ENCODE measurements at places on chromosomes 1 and 21.

DNA sequence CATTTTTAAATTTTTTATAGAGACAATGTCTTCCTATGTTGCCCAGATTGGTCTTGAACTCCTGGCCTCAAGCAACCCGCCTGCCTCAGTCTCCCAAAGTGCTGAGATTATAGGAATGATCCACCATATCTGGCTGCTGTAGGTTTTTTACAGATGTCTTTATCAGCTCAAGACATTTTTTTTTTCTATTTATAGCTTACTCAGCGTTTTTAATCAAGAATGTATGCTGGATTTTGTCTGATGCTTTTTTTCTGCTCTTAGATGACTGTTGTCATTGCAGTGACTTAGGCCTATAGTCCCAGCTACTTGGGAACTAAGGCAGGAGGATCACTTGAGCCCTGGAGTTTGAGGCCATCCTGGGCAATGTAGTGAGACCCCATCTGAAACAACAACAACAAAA is 72.5 kb downstream of the POFUT2 start:
- no peak for ATAC-seq

- ATAC-seq: no peak
Observed at GRCh38 chr21:45516071-45516670, 26.1 kb downstream of the SLC19A1 start.

DNA sequence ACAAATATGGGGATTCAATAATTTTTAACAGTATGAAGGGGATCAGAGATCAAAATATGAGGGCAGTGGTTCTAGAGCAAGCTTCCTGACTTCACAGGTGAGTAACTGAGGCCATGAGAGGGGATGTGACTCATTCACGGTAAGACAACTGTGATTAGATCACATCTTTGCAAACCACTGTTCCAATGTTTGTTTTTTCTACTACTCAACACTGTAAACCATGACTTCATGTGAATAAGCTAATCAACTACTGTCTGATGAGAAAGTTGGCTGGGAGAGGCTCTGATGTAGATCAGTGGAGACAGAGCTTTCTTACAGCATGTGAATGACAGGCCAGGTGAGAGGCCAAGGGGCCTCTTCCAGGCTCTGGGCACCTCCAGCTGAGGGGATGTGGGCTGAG is 84.7 kb downstream of the BRINP2 start:
- ATAC-seq: no peak

GRCh38 chr1:3577711-3578432 is 33.4 kb downstream of the MEGF6 start:
- ATAC-seq: peak; percentile 61

GRCh38 chr21:27633631-27634030 is 666.7 kb upstream of the ADAMTS5 start:
- ATAC-seq: no peak

GRCh38 chr1:30410153-30410851 is 313.1 kb downstream of the MATN1 start:
- no peak for ATAC-seq

- no peak for ATAC-seq
Observed at GRCh38 chr21:38768471-38769063, 37.2 kb upstream of the ETS2 start.

GRCh38 chr1:101235216-101235695 is 1.6 kb upstream of the S1PR1 start:
- ATAC-seq: no peak

DNA sequence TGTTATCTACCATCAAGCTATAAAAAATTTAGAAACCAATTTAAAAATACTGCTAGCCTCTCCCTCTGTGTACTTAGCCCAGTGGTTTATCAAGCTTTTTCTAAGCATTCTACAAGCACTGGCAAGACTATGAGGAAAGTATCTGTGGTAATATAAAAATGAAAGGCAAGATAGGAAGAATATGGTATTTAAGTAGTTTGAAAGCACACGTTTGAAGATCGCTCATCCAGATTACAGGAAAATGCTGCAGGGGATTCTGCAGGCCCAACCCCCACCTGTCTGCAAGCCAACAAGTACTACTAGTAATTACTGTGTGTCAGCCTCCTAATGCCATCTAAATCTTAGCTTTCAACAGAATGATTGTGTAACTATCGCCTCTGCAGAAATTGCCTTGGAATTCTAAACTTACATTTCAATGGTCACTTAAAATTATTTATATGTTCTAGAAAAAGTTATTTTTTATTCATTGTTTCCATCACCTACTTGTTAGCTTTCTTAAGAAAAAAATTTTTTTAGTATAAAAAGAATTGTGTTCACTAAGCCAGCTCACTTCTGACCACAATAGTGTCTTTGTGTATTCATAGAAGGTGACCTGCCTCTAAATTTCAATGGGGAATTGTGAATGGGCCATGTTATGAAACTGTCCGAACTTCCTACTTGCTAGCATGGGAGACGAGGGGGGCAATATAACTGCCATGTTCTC is 8.5 kb downstream of the ERRFI1 start:
- ATAC-seq: no peak

All from stimulated activated memory B cell treated with anti-CD40 and anti-IgM and Interleukin-4, amounts not matched to agents 10 μg/mL and 1 μg/mL and 100 μg/mL, for 72 hours (primary cell).